ENCODE measurements at places on chromosomes 3 and 15. TPM values are rescaled to one million over a fixed set of nuclear protein-coding genes. Genes with fewer than 3 reads are reported as not detected.

Gene KLHL18
- 29.1 TPM for polyA plus RNA-seq

Gene ISLR2
- polyA plus RNA-seq = not detected

Gene GRAMD1C
- polyA plus RNA-seq = 1.5 TPM

Gene PEX5L
- polyA plus RNA-seq = not detected

Gene MST1
- polyA plus RNA-seq = 16.6 TPM

Gene SLC12A8
- polyA plus RNA-seq = 3.5 TPM

- no peak for DNase-seq
Observed at GRCh38 chr3:151278230-151278629, at the start of gene P2RY14. Gene P2RY14, minus strand, starts transcription at chr3:151278542. Its CDS starts 64,226 bp downstream, at chr3:151214316.

DNA sequence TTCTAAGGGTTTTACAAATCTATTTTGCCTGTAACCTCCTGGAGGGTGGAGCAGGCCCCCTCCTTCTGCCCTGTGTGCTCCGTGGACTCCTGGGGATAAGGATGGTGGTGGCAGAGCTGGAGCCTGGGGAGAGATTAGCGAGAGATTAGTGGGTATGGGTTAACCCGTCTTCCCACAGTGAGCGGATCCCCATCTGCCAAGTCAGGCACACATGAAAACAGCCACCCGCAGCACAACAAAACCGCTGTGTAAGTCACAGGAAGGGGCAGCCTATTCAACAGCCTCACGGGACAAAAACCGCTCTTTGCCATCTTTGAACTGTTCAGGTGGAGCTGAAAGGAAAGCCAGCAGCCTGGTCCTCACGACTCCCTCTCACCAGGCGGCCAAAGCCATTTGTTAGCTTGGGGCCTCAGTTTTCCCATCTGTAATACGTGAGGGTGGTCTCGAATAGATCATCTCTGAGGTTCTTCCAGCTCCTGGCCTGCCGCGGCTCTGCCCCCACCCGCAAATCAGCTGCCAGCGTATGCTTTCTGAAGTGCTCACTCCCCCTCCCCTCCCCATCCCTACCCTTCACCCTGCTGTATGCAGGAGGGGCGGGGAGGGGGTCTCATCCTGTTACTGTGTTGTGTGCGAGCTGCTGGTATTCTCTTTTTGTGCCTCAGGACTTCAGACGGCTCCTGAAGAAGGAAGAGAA, 43.6 kb downstream of the PDIA5 start:
- no peak for DNase-seq

DNA sequence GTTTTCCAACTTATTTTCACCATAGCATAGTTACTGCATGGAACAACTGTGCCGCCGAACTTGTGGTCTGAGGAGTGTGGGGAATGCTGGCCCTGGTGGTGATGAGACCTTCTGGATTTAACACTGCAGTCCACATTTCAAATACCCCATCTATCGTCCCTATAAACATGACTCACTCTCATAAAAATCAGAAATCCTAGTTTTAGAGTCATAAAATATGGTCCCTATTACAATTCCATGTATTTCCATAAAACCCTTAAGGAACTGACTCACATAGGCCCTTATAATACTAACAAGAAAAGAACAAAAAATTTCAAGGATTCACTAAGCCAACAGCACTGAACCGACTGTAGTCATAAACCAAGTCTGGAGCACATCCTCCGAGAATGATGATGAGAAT, 147.2 kb downstream of the FOXP1 start:
- DNase-seq = no peak

DNA sequence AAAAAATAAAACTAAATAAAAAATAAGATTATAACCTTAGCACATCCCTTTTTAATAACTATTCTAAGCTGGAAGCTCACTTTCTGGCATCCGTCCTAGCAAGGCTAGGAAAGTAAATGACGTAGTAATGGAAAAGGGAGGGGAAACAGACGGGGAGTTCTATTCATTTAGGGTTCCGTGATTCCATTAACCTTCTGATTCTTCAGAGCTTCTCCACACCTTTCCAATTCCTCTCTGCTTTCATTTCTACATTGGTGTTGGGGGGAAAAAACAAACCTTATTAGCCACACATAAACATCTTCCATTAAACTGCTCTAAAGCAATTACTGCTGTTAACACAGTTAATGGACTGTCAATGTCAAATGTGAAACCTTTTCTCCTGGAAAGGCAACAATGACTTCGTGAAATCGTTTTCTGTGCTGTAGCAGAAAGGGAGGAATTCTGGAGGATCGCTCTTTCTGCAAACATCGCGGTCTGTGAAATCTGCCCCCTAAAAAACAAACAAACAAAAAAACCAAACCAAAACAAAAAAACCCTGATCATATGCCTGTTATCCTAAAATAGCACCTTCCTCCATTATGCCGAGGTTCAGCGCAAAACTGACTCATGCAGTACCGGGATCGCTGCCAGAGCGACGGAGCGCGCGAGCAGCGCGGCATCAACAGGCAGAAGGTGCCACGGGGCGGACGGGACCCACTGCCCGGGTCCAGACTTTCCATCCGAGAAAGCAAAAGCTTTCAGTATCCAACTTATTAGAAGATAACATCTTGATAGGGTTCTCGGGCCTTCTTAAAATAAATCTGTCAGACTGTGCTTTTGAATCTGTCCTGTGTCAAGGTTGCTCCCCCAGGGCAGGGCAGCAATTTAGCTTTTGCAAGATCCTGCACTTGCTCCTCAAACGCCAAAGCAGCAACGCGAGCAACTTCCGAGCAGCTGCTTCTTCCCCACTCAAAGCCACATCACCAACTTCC, 156.2 kb downstream of the FGF12 start:
- peak; percentile 32 for DNase-seq

DNA sequence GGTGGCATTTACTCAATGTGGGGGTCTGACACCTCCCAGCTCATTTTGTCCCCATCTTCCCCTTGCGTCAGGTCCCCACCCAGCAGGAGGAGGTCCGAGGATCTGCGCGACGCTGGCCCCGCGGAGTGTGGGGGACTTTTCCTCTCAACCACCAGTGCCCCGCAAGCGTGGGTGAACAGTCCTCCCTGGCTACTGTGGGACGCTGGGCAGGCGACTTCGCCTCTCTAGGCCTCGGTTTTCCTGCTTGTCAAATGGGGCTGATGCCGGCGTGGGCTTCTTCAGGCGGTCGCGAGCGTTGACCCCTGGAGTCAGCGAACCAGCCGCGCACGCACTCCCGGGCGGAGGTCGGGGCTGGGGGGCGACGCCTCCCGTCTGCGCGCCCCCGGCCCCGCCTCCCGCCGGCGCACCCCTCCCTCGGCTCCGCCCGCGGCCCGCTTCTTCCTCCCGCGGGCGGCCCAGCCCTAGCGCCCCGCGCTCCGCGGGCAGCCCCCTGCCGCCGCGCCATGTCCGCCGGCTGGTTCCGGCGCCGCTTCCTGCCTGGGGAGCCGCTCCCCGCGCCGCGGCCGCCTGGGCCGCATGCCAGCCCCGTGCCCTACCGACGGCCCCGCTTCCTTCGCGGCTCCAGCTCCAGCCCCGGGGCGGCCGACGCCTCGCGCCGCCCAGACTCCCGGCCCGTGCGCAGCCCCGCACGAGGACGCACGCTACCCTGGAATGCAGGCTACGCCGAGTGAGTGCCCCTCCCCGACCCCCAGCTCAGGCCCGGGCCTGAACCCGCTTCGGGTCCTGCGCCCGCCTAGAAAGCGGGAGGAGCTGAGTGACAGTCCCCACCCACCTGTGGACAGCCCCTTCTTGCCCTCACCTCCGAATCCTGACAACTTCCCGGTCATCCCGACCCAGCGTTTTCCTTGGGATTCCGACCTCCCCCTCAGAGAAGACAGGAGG, at the start of gene PPM1M:
Gene PPM1M, plus strand, starts transcription at position 438 of the 942 bp plus-strand sequence. Its CDS starts 66 bp downstream, at position 504.
- DNase-seq = peak; percentile 31

DNA sequence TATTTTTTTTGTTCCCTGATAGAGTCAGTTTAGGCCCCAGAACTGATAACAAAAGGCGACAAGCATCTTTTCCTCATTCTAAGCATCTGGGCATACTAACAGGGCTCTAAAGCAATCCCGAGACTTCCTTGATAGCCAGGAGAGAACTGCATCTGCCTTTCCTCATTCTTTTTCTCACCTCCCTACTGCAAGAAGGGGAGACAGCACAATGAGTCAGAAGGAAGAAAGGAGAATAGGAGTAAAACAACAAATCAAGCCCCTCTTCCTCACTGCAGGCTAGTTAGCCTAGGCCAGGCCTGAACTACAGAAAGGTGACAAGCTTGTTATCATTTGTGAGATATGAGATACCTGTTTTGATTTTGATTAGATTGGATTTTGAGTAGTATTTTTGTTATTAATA, 97.9 kb downstream of the NAALADL2 start:
- DNase-seq = peak; percentile 27

DNA sequence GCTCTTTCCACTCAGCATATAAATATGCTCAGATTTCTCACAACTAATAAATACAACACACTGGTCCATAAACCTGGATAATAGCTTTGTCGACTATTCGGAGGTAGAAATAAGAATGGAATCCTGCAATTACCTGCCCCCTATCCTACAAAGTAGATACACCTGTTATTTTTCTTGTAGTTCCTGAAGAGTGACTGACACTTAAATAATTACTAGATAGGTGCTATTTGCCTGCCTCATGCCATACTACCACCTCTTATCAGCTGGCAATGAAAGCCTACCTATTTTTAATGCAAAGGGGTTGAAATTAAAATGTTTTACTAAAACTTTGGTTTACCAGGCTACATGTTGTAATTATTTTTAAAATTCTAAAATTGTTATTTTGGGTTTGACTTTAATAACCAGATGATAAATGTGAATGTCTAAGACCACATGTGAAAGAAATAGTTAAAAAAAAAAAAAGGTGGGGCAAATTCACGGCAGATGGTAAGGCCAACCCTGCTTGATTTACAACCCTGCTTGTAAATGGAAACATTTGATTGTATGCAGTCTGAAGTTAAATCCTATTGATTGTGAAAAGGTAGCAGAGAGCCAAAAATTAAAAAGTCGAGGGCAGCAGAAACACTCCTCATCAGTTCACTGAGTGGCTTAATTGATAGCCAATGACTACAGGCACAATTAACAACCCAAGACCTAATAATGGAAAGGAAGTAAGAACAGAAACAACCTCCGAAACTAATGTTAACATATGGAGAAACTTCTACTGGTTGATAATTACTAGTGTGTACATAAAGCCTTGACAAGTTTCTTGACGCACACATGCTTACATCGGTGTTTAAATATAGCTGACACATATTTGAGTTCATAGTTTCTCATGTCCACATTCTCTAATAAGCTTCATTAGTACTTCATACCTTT, 8.9 kb downstream of the PEAK1 start:
- DNase-seq = no peak

DNA sequence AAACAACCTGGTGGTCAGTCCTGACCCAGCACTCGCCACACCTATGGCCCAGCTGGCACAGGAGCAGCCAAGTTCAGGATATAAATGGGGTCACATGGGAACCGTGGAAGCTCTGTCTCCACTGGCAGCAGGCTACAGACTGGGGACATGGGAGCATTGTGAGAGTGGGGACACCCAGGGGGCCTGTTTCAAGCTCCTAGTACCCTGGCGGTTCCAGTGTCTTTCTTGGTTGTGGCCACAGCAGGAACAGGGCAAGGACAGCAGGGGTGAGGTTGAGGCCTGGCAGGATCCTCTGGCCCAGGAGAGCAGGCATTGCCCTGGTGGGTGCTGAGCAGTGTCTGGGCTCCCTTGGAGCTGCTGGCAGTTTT, 1.9 kb downstream of the CSK start:
- no peak for DNase-seq

DNA sequence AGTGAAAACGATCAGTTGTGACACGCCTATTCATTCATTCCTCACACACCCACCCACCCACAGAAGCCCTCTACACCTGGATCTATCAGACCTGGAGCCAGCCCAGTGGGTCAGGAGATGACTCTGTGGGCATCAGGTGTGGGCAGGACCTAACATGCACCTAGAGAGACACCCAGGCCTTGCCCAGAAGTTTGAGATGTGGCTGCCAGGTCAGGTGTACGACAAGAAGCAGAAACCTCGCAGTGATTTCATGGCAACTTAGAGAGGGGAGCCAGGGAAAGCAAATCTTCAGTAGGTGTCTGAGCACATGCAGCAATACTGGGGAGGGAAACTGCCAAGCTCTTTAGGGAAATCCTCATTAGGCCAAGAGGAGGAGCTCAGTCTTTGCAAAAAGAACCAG, 264.7 kb upstream of the ROPN1 start:
- DNase-seq = no peak

All from IMR-90 (cell line).